RPMI8226 (cell line): ENCODE measurements at places on chromosomes 7 and 10.

GRCh38 chr7:16129431-16130110, 291.8 kb downstream of the CRPPA start:
- no peak for DNase-seq

DNA sequence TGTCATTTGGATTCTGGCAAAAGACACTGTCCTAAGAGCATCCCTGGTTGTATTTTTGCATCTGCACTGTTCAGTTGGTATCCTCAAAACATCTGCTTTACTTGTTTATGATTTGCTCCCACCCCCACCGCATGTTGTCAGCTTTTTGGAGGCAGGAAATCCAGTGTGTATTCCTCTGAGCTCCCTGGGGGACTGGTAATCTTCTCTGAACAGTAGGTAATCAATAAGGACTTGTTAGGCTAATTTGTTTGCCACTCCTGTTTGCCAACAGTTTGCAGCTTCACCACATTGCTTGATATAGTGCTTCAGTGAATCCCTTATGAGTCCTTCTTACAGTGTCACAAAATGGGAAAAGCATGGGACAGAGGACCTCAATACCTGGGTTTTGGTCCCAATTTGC, 49.1 kb downstream of the FEZF1 start:
- DNase-seq, result no peak

DNA sequence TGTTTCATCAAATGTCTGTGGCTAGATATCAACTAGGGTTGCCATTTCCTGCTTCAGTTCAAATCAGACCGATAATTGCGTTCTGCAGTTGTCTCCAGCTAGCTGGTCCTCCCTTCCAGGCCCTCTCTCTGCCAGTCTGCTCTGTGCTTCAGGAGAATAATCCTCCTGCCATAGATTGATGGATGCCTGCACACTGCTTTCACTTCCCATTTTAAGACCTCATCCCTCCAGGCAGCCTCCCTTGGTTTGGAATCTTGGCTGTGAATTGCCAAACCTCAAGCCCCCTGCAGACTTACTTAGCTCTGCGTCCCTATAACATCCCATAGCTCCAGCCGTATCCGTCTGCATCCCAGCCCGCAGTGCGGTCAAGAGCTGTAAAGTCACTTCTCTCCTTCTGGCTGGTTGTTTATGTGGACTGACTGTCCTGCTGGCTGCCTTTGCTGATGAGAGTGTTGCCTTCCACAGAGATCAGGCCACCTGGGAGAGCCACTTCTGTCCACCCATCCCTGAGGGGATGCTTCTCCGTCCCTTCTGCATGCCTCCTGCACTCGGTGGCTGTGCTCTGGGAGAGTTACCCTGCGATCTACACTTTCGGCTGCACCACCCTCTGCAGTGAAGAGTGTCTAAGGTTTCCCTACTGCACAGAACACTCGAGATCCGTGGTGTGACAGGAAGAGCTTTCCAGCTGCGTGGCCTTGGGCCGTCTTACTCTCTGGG, 22.4 kb upstream of the KLF6 start:
- peak; percentile 33 for DNase-seq

GRCh38 chr10:110923856-110924493, 4.6 kb downstream of the SHOC2 start:
- DNase-seq, result peak; percentile 6

- no peak for DNase-seq
These were observed 6.6 kb upstream of the TARP start for GRCh38 chr7:38280000-38280399.

GRCh38 chr7:7641129-7641663, 644 bp downstream of the UMAD1 start:
- DNase-seq, result no peak

DNA sequence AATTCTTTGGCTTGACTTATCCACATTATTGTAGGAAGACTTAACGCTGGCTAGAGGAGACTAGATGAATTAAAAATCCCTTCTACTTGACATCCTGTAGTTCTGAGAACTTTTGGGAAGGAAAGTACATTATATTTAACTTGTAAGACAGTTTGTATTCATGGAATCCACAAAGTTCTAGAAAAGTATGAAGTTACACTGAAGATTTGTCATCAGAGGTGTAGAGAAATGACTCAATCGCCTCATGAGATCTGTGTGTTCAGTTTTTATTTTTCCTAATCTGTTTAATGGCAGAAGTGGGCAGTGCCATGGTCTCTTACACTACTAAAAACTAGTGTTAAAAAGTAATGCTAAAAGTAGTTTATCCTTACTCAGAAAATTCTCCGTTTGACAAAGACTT, 89.1 kb upstream of the SMIM30 start:
- no peak for DNase-seq

- no peak for DNase-seq
These were observed 107.1 kb upstream of the WDR11 start for GRCh38 chr10:120744040-120744439.

DNA sequence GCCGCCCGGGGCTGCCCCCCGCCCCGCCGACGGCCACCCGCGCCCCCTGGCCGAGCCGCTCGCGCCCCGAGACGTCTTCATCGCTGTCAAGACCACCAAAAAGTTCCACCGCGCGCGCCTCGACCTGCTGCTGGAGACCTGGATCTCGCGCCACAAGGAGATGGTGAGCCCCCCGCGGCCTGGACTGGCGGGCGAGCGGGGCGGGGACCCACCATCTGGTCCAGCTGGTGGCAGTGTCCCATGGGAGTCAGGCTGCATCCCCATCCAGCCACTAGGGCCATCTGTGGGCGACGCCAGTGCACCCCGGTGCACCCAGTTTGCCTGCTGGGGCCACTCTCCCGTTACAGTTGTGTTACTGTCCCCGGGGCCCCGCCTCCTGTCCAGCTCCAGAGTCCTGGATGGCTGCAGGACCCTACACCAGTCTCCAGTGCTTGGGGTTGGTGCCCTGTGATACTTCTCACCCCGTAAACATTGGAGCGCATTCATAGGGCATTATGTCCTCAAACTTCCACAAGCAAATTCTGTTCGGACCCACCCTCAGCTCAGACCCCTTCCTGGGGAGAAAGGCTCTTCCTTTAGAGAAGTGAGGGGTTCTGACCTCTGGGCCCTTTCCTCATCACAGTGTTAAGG, 672 bp downstream of the LFNG start:
- peak; percentile 50 for DNase-seq

DNA sequence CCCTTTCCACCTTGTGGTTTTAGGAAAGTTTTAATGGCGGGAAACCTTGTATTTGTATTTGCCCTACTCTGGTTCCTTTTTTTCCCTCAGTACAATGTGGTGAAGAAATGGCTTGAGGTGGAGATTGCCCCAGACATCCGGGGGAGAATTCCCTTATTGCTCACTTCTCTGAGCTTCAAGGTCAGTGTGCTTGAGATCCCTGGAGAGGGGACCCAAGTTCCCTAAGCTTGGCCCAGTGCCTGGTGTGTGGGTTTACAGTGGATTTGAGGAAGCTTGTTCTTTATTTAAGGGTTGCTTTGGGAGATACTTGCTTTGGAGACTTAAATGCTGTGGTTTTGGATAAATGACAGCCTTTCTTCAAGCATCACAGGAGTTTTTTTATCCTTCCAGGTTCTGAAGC, 18.3 kb downstream of the CALHM2 start:
- DNase-seq, result no peak

DNA sequence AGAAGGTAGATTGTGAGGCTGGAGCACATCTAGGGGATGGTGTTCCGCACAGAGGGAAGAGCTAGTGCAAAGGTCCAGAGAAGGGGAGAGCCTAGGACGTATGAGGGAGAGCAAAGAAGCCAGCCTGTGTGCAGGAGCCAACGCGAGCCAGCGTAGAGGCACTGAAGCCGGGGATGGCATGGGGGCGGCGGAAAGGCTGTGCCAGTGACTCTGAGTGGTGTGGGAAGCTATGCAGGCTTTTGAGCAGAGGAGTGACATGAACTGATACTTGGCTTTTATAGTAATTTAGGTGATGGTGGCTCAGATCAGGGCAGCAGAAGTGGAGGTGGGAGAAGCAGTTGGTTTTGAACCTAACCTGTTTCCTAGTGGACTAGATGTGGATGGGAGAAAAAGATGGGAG, 65.8 kb downstream of the ATXN7L1 start:
- DNase-seq, result no peak

GRCh38 chr7:120407010-120407409, 134.0 kb downstream of the KCND2 start:
- DNase-seq, result no peak

DNA sequence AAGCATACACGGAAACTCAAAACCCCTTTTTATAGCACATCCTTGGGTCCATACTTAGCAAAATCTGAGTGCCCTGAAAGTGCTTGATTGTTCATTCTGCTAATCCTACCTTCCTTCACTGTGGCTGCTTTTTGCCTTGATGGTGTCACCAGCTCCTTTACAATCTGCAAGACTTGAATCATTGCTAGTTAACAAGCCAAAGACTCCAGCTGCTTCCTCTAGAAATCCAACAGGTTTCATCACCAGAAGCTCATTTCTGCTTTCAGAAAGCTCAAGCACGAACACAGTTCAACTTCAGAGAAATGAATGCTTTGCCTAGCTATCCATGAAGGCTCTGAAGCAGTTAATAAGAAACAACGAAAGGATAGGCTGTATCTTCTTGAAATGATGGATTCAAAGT, 38.0 kb downstream of the USP6NL start:
- no peak for DNase-seq

- no peak for DNase-seq
These were observed 9.4 kb downstream of the STRIP2 start for GRCh38 chr7:129443612-129444011.

- DNase-seq, result no peak
These were observed 20.7 kb upstream of the ZMIZ1 start for GRCh38 chr10:79047875-79048638.
